ENCODE measurements at places on chromosomes 12 and 14.

DNA sequence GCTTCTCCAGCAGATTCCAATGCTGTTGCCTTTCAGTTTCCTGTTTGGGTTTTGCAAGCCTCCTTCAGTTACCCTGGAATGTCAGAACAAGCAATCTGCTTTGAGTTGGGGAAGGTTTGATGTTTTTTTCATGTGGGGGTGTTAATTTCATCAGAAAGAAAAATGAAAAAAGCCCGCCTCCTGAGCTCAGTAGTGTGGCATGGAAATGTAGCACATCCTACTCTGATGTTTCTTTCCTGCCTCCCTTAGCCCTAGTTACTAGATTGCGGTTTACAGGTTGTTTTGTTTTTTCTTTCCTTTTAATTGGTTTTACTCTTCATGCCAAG is 22.6 kb downstream of the IFNG-AS1 start:
- no peak for DNase-seq

DNA sequence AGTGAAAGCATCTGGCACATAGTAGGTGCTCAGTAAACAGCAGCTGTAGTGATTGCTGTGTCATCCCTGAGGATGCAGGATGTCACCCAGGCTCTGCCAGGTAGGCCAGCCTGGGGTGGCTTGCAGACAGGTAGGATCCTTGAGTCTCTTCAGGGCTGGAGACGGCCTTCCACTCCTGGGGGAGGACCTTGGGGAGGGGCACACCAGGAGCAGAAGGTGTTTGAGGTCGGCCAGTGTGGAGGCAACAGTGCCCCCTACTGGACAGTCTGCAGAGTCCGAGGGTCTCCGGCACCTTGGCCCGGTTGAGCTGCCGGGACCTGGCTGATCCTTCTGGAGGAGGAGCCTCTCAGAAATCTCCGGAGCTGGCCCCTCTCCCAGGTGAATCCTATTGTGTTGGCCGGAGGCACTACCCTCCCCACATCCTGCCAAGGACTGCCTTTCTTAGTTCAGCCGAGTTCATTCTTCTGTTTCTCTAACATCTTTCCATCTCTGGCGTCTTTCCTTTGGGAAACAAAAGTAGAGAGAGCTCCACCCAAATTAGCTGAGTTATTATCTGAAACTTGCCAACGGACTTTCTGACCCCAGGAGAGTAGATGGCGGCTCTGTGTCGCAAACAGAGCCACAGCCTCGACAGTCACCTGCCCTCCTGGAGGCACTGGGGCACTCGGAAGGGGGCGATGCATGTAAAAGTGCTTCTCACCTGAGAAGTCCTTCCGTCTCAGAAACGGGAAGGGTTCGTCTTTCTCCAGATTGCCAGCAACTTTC is 41.8 kb upstream of the CLMN start:
- peak; percentile 46 for DNase-seq

DNA sequence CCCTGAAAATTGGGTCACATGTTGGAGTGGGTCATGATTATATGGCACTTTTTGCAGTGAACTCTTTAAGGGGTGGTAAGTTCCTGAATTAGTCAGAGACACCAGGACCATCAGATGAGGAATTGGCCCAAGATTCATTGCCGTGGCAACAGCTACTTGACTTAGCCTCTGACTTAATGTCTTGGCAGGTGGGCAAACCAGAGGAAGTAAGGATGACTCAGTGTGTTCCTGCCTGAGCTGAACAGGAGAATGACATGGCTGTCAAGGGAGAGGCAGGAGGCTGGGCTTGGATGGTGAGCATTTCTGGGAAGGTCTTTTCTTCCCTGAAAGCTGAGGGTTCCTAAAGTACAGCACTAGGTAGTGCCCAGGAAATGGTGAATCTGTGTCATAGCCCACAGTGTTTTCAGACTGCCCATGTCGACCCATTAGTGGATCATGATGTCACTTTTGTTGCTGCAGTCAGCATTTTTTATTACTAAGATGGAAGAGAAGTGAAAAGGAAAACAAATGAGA is 170.1 kb upstream of the PWP1 start:
- peak; percentile 13 for DNase-seq

- no peak for DNase-seq
Measured at GRCh38 chr12:8742501-8742900, 44.7 kb downstream of the RIMKLB start.

DNA sequence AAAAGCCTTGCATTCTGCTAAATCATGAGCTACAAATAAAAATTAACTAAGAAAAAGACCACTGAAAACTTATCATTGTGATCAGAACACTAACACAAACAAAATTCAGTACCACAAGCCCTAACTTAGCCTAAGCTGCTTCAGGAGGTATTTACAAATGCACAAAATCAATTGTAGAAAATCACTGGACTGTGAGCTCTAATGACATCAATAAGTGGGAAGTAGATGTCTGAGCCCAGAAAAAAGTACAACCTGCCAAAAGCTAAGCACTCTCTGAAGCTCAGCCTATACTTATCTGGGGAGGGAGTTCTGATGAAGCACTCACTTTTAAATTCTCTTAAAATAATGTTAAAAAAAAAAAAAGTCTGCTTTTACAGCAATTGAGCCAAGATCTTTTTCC is 92.9 kb downstream of the SLCO1B1 start:
- no peak for DNase-seq

DNA sequence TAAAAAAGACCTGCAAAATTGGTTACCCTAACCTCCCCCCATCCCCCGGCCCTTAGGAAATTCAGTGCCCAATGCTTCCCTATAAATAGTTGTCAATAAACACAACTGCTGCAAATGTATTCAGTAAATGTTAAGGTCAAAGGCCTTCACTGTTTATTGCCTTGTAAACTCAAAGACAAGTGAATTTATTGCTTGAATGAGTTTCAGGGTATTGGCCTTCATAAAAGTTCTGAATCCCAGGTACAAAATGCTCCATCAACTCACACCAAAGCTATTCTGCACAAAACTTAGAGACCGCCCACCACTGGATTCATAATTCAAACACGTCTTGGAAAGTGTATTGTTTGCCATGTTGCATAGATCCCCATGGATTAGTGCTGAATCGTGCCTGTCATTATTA is 63.3 kb upstream of the CDKN3 start:
- no peak for DNase-seq

DNA sequence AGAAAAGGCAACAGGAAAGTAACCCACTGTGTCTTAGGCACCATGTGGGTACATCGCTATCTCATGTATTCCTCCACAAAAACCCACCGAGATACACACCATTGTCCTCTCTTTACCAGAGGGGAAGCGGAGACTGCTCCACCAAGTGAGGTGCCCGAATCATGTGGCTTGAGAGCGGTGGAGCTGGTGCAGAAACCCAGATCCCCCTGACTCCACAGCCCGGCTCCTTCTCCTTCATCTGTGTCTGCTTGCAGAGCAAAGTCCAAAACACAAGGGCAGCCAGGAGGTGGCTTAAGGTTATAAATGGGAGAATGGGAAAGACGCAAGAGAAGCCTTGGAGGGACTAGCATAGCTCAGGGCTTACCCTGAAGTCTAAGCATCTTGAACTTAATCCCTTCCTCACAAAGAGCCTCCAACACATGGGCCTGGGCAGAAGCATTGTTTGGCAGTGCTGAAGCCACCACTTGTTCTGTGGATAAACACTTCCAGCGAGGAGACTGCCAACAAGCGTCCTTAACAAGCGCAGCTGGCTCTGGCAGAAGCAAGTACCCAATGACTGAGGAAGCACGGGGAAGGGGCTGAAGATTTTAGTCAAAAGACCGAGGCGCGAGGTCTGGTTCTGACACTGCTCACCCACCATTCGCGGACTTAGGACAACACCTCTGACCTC is 83.0 kb downstream of the TTC7B start:
- DNase-seq: no peak

- DNase-seq: no peak
Measured at GRCh38 chr12:124481772-124482566, 85.4 kb downstream of the NCOR2 start.

GRCh38 chr12:325906-326305 is 63.2 kb downstream of the KDM5A start:
- peak; percentile 61 for DNase-seq

GRCh38 chr12:52054231-52054832 is 3.1 kb downstream of the NR4A1 start:
- DNase-seq: no peak

DNA sequence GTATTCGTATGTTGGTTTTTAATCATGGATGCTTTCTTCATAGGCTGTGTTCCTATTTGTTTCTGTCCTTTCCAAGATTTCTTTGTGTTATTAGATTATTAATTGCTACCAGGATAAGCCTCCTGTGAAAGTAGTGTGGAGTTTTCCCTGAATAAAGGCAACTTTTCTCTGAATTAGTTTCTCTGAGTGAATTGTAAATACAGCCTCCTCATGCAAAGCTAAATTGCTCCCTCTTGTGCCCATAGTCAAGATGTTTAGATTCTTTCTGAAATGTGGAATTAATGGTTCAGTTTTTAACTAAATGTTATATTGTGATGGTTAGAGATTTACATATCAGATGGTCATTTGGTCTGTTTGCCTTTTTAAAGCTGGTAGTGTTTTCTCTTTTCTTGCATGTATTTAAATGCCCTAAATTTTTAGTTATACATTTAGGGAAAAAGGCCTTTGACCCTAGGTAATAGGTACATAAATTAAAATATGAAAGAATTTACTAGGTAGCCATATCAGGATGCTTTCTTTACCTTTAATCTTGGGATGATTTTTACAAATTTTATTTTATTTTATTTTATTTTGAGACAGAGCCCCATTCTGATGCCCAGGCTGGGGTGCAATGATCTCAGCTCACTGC is 8.9 kb downstream of the APAF1 start:
- peak; percentile 89 for DNase-seq

DNA sequence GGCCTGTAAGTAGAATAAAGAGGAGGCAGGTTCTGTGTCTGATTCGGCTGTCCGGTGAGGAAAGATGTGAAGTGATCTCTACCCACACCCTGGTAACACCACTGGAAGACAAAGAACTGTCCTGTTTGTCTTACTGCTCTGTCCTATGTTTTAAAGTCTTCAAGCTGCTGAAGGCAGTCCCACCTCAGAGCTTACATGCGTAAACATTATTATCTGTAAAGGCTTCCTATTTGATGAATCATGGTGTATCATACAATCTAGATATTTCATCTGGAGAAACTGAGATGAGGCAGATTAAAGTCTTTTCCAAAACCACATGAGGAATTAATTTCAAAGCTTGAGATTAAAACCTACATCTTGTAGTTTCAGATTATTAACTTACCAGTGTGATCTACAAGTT is 427.6 kb downstream of the ZFP36L1 start:
- DNase-seq: no peak

DNA sequence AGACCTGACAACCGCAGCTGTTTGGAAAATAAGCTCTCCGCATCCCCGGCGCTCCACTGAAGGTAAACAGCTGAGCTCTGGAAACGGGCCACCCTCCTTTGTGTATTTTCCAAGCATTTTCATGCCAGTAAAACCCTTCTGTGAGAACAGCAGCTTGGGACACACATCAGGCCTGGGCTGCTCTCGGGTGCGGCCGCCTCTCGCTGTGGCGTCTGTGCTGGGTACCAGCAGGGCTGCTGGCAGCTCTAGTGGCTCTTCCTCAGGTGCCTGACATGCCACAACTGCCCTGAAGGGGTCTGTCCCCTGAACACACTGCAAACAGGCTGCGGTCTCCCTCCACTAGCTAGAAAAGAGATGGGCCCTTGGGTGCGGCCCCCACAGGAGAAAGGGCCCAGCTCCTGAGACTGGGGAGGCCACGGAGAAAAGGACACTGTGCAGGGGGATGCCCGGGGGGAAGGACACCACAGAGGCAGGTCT is 96.3 kb downstream of the ITPK1 start:
- DNase-seq: no peak

- DNase-seq: no peak
Measured at GRCh38 chr12:103846415-103846814, 5.4 kb upstream of the NT5DC3 start.

DNA sequence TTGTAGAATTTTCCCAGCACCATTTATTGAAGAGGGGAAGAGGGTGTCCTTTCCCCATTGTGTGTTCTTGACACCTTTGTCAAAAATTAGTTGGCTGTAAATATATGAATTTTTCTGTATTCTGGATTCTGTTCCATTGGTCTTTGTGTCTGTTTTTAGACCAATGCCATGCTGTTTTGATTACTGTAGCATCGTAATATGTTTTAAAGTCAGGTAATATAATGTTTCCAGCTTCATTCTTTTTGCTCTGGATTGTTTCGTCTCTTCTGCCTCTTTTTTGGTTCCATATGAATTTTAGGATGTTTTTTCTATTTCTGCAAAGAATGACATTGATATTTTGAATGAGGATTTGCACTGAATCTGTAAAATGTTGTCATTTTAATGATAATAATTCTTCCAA is 331.9 kb upstream of the RGS6 start:
- no peak for DNase-seq

DNA sequence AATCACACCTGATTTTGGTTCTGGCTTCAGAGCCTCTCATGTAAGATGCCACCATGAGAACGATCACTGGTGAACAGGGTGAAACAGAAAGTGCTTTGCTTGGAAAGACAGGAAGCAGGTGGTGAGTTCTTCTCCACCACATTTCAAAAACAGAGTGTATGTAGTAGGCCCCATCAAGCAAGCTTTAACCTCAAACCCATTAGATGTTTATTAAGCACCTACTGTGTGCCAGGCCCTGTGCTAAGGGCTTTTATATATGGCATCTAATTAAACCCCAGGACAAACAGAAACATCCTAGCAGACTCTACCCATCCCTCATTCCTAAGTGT is 47.8 kb upstream of the MED13L start:
- DNase-seq: peak; percentile 40

DNA sequence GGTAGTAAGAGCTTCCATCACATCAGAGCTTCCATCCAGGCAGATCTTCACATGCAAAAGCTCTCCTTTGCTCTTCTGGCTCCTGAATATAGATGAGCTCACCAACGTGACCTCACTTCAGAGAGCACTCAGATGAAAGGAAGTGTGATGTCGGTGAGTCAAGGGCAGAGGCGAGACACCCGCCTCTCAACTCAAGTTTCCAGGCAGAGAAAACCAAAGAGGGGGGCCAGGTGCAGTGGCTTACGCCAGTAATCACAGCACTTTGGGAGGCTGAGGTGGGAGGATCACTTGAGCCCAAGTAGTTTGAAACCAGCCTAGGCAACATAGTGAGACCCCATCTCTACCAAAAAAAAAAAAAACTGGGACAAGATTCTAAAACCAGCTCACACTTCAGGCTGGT is 126.9 kb downstream of the DUSP6 start:
- no peak for DNase-seq

- no peak for DNase-seq
Measured at GRCh38 chr14:82511399-82511798, 977.7 kb upstream of the SEL1L start.

DNA sequence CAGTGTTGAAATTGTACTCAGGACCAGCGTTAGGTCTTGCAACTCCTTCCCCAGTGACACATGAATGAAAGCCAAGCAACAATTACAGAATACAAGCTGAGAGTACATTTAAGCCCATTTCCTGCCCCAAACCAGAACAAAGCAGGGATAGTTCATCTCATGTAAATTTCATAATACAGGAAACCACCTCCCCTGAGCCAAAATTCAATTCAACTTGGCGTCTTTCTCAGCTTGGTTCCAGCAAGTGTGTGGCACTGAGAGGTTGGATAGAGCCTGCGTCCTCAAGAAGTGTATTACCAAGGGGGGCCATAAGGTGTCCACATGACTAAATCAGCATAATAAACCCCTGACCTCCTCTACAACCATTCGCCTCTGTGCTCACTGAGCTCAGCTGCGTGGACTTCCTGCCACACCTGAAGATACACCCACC is 278.9 kb upstream of the CRY1 start:
- DNase-seq: peak; percentile 38

- DNase-seq: no peak
Measured at GRCh38 chr12:178829-179109, 35.2 kb downstream of the SLC6A12 start.
